ENCODE measurements at places on chromosomes 6 and 20.
A peak's percentile ranks its signal among the peaks of the same experiment; 100 is the strongest.

GRCh38 chr6:112488238-112488637 is 141.1 kb downstream of the RFPL4B start:
- no peak for DNase-seq

GRCh38 chr20:4545526-4545925 is 176.2 kb upstream of the PRND start:
- DNase-seq: no peak

GRCh38 chr20:62159839-62160238 is 16.3 kb downstream of the SS18L1 start:
- peak; percentile 71 for DNase-seq

DNA sequence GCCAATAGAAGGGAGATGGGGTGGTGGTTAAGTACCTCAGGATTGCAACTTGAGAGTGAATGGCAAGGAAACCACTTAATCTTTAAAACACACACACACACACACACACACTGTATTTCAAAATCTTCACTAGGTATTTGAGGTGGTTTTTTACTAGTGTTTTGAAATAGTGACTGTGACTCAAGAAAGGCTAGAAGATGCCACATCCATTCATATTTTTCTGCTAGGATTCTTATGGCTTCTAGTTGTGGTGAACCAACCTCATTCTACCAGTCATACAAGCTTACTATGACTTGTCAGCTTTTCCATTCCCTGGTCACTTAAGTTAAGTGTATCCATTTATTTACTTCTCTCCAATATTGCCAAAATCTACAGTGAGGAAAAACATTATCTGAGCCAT is 519.4 kb upstream of the JAG1 start:
- DNase-seq: peak; percentile 90

DNA sequence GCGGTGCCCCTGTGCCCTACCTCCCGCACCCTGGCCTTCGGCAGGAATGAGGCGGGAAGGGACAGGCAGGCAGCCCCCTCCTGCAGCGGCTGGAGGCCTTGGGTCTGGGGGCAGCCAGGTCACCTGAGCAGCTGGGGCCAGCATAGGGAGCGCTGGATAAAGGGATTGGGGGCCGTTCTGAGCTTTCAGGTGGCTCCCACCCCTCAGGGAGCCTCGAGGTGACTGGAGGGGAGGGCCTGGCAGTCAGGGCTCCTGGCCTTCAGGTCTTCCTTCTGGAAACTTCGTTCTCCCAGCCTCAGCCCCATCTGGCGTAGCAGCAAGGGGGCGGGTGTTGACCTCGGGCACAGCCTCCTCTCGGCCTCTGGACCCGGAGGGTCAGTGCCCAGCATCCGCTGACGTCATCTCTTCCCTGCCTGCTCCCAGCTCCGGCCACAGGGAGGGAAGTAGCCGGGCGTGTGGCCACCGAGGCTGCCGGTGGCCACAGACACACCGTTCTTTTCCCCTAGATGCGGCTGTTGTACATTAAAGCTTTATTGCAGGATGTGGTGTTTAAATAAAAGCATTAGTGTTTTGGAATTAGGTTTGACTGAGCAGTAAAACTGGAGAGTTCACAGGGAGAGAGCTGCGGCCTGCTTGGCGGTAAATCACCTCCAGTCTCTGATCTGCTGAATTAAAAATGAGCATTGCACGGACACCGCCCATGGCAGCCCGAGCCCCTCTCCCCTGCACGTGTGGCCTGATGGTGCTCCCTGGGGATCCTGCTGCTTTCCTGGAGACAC is 80.0 kb upstream of the GATA5 start:
- DNase-seq: no peak

DNA sequence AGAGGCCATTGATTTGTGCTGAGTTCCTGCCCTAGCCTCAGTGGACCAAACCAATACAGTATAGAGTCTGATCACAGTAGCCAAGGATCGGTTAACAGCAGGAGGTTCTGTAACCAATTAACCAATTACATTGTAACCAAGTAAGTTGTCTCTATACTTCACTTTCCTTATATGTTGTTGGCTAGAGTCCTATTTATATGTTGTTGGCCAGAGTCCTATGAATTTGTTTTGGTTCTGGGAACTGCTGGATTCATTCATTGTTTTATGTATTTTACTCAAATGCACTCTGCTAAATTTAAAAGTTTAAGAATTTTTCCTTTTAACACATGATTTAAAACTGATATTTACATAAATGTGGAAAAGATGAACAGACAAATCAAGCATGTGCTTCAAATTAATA is 597.4 kb upstream of the HS3ST5 start:
- DNase-seq: no peak

DNA sequence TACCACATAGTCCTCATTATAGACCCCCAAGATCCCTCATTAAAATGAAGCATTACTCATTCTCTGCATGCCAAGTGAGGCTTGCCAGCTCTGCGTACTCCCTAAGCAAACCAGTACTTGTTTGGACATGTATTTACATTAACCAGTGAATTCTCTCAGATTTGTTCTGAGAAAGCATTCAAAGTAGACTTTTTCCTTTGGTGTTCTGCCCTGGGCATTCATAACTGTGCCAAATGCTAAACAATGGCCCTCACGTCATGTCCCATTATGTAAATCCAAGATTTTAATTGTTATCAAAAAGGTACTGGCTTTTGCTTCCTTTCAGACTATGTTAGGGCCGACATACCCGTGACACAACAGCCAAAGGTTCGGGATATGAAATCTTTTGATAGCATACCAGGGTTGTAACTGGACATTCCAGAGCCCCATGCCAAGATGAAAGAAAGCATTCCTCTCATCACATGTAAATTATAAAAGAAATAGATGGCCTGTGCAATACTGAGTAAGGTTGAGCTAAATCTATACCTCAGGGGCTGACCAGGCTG is 164.2 kb downstream of the ADAT2 start:
- DNase-seq: no peak

DNA sequence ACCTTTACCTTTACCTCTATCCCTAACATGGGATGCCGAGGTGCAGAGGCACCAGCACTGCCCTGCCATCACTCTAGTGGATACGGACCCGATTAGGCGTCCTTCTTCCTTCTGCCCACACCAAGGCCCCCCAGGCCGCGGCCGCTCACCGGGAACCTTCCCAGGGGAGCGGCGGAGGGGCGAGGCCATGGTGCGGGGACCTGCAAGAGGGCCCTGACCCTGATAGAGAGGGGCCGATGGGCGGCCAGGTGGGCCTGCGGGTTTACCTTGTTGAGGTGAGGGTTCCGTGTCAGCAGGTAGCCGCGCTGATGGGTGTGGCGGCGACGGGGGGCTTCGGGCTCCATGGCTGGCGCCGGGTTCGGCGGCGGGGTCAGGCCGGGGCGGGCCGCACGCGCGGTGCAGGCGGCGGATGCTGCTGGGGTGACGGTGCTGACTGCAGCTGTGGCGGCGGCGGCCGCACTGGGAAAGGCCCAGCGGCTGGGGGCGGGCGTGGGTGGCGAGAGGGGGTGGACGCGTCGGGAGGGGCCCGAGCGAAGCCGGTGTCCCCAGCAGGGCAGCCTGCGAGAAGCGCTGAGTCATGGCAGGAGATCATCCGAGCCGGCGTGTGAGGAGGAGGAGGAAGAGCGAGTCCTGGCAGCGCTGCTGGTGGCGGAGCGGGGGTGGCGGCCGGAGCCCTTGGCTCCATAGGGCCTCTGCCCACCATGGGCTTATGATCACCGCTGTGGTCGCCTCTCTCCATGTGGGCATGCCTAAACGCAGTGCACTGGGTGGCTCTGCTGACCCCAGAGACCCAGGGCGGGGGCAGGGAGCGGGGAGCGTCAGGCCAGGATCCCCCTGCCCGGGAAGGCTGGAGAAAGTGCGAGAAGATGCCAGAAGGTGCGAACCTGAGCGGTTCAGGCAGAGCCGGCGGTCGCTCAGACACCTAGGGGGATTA is at the start of gene ME1:
Gene ME1 (minus strand): TSS at position 441 of the 934 bp plus-strand sequence. CDS start 97 bp downstream, at position 344.
- peak; percentile 60 for DNase-seq

DNA sequence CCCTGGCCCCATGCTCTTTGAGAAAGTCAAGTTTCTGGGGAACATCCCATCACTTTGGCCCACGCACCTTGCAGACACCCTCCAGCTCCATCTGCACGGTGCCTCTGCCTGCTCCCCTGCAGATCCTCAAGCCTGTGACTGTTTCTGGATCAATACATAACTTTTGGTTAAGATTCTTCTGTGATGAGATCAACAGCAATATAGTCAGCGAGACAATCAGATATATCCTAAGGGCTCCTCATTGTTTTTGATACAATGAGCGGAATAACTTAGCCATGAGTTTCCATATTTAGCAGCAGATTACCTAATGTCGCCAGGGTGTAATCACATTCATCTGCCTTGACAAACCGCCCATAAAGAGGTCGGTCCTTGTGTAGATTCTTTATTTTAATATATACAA is 109.3 kb upstream of the MTHFD1L start:
- no peak for DNase-seq

- peak; percentile 11 for DNase-seq
These were observed 31.8 kb upstream of the ELMO2 start for GRCh38 chr20:46438156-46438750.

GRCh38 chr6:125886914-125887313 is 69.7 kb upstream of the HINT3 start:
- DNase-seq: peak; percentile 32

GRCh38 chr6:165807249-165807960 is 144.4 kb upstream of the PDE10A start:
- no peak for DNase-seq

GRCh38 chr6:145895802-145896201 is 68.4 kb downstream of the SHPRH start:
- DNase-seq: no peak

GRCh38 chr6:71383901-71384489 is 95.4 kb downstream of the OGFRL1 start:
- peak; percentile 67 for DNase-seq

GRCh38 chr6:145631374-145631773 is 103.9 kb downstream of the EPM2A start:
- no peak for DNase-seq

GRCh38 chr20:20668639-20669038 is 43.8 kb downstream of the RALGAPA2 start:
- no peak for DNase-seq

GRCh38 chr20:50378170-50379000 is 131.8 kb upstream of the PTPN1 start:
- DNase-seq: no peak

GRCh38 chr20:62937268-62938104 is 461 bp upstream of the GID8 start:
- DNase-seq: peak; percentile 86

GRCh38 chr20:19265646-19266374 is 53.4 kb downstream of the SLC24A3 start:
- no peak for DNase-seq

- DNase-seq: peak; percentile 35
These were observed 7.1 kb upstream of the TCP11 start for GRCh38 chr6:35148167-35148741.

- DNase-seq: no peak
These were observed 272.0 kb downstream of the ADGB start for GRCh38 chr6:146870760-146871159.

GRCh38 chr6:42556462-42556861 is 7.4 kb upstream of the UBR2 start:
- peak; percentile 78 for DNase-seq

DNA sequence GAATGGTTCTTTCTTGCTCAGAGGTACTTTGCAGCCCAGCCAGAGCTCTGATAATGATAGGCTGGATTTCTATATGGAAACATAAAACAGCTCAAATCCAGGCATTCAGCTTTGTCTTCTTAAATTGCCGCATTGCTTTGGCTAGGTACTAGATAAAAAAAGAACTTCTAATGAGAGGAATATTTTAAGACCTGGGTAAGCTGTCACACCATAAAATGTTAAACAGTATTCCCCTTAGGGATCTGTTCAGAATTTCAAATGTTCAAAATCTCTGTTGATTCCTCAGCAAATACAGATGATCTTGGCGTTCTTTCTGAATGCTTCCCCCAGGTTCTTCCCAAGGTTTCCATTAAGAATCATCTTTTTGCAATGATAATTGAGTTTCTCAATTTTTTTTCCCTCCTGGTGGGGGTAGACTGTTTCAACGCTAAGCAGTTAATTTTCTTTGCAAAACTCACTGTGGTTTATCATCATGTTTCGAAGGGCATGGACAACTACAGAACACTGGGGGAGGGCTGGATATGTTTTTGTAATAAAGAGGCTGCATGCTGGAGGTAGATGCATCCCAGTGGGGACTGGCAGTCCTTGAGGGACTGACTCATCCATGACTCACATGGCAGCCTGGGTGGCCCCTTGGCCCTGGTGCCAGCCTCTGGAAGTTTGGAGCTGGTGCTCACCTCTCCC is 31.0 kb downstream of the TIAM2 start:
- peak; percentile 93 for DNase-seq

GRCh38 chr6:133817460-133818047 is 71.4 kb upstream of the TCF21 start:
- no peak for DNase-seq

All from renal cortical epithelial cell (primary cell).